ENCODE measurements at places on chromosomes 3 and 15. TPM values are rescaled to one million over a fixed set of nuclear protein-coding genes. Genes with fewer than 3 reads are reported as not detected.

DNA sequence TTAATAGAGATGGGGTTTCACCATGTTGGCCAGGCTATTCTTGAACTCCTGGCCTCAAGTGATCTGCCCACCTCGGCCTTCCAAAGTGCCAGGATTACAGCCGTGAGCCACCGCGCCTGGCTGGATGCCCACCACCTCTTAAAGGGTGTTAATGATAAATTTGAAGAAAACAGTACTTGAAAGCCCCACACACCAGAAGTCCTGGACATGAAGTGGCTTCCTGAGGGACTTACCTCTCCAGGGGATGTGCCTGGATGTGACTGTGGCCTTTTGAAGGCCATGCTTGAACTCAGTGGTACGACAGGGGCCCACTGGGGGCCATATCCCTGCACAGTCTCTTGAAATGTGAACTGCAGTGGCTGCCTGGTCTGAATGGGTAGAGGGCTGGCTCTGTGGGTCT, 18.2 kb downstream of the IRAK2 start:
- no peak for DNase-seq

DNA sequence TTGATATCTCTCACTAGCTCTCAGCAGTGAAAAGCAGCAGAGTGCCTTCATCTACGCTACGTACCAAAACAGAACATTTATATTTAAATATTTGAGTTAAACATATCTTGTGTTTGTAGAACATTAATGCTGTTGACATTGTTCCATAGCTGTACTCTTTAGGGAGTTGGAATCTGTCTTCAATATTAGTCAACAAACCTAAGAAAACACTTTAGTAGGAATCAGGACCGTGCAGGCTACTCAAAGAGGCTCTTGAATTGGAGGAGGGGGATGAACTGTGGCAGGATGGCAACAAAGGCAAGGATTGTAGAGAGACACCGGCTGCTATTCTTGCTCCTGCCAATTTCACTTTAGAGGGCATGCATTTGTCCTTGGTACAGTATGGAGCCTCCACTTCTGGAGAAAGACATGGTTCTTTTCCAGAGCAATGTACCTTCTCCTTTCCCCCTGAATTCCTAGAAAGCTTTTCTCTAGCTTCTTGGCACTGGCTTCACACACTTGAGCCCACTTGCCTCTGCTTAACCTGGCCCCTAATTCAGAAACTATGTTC, 265.9 kb downstream of the CD47 start:
- DNase-seq = no peak

- no peak for DNase-seq
Observed at GRCh38 chr3:166955201-166955939, 424.7 kb downstream of the ZBBX start.

DNA sequence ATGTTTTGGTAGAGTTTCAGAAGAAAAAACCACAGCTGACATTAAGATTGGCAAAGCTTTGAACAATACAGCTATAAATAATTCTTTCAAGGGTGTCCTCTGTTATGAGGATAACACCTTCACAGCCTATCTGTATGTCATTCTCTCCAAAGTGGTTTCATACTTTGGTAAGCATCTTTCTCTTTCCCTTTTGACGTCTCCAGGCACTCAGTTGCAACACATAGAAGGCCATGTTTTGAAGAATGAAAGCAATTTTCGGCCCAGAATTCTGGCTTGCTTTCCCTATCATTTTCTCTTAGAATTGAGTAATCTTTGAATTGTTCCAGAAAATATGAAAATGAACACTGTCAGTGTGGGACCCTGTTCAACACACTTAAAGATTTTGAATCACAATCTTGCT, 200.0 kb upstream of the CBLB start:
- DNase-seq = no peak

KIF7 gene
- 2.1 TPM for total RNA-seq

DNA sequence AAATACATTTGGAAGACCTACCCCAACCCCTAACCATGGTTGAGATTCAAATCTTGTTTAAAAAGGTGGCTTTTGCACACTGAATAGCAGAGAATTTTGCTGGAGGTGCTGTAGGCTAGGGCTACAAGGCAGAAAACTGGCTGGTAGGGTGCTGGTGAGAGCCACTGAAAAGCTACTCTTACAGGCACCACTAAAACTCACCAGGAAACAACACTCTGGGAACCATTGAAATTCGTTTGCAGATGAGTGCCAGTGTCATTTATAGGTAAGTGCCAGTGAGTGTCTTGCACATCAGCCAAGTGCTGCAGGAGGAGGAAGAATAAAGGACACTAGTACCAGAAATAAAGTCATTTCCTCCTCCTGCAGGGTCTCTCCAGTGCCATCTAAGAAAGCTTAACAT, 610.2 kb downstream of the ZNF385D start:
- no peak for DNase-seq

GRCh38 chr3:109973733-109974132, 636.4 kb upstream of the DPPA4 start:
- no peak for DNase-seq

DNA sequence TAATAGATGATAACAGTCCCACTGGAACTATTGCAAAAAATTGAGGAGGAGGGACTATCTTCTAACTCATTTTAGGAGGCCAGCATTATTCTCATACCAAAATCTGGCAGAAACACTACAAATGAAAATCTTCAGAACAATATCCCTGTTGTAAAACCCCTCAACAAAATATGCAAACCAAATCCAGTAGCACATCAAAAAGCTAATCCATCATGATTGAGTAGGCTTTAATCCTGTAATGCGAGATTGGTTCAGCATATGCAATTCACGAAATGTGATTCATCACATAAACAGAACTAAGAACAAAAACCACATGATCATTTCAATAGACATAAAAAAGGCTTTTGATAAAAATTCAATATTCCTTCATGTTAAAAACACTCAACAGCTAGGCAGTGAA, 23.9 kb upstream of the PLSCR2 start:
- DNase-seq = no peak

GRCh38 chr3:124639406-124640237, 90.6 kb upstream of the UMPS start:
- DNase-seq = no peak

DNA sequence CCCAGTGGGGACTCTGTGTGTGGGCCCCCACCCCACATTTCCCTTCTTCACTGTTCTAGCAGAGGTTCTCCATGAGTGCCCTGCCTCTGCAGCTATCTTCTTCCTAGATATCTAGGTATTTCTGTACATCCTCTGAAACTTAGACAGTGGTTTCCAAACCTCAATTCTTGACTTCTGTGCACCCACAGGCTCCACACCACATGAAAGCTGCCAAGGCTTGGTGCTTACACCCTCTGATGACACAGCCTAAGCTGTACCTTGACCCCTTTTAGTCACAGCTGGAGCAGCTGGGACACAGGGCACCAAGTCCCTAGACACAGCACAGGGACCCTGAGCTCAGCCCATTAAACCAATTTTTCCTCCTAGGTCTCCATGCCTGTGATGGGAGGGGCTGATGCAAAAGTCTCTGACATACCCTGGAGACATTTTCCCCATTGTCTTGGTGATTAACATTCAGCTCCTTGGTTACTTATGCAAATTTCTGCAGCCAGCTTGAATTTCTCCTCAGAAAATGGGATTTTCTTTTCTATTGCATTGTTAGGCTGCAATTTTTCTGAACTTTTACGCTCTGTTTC, 304.5 kb downstream of the OTOL1 start:
- no peak for DNase-seq

DNA sequence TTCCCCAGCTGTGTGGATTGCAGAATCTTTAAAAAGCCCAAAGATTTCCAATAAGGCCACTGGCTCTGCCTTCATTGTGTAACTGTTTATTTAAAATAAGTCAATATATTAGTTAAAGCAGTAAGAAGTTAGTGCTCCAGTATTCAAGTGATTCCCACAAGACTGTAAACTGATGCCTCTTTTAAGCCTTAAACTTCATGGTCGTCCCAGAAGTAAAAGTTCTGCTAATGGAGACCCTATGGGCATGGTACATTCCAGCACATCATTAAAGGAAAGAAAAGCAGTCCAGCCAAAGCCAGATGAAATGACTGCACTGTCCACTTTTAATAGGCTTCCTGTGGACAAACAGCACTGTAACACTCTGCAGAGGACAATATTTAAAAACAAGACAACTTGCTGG, 512.6 kb downstream of the MECOM start:
- DNase-seq = no peak

RFX7 gene
- 15.7 TPM for total RNA-seq

GRCh38 chr3:13158871-13159270, 85.6 kb upstream of the IQSEC1 start:
- DNase-seq = no peak

GRCh38 chr3:53035825-53036619, 9.9 kb downstream of the SFMBT1 start:
- DNase-seq = no peak

- no peak for DNase-seq
Observed at GRCh38 chr15:79436037-79436780, 4.1 kb downstream of the MINAR1 start.

MYEF2 gene
- 21.3 TPM for total RNA-seq

DNA sequence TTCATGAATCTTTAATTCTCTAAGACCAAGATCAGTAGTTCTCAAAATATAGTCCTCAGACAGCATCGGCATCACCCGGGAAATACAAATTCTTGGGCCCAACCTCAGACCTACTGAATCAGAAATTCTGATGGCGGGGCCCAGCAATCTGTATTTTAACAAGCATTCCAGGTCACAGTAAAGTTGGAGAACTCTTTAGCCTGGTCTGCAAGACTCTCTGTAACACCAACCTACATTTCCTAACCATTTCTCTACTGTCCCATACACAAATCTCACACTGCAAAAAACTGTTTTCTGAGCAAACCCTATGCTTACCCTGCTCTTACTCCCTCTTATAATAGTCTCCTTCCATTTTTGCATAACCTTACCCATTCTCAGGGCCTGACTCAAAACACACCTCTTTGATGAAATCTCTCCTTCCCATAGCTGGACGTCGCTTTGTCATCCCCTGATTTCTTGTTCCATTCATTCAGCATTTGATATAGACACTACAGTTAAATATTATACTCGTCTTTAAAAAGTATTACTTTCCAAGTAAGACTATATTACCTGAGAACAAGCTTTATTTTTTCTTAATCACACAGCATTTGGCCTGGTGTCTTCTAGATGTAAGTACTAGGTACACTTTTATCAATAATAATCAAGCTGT, 83.3 kb upstream of the MYO5C start:
- no peak for DNase-seq

DNA sequence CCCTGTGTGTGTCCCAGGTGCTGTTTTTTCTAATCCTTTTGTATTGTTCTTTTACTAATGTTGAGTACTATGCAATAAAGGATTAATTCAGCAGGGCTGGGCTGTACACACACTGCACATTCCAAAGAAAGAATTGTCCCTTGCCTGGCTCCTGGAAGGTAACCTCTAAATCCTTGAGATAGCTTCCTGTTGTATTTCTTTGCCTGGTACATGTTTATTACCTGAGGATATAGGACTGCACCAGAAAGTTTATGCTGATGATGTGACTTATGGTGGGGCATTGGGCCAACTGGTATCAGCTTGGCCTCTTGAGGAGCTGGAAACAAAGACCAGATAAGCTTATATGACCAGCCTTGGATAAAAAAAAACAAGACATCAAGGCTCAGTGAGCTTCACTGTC, 26.6 kb upstream of the FAN1 start:
- DNase-seq = no peak

TIMP4 gene
- total RNA-seq = 6.9 TPM

PARL gene
- 44.8 TPM for total RNA-seq

FHIT gene
- 9.6 TPM for total RNA-seq

DNA sequence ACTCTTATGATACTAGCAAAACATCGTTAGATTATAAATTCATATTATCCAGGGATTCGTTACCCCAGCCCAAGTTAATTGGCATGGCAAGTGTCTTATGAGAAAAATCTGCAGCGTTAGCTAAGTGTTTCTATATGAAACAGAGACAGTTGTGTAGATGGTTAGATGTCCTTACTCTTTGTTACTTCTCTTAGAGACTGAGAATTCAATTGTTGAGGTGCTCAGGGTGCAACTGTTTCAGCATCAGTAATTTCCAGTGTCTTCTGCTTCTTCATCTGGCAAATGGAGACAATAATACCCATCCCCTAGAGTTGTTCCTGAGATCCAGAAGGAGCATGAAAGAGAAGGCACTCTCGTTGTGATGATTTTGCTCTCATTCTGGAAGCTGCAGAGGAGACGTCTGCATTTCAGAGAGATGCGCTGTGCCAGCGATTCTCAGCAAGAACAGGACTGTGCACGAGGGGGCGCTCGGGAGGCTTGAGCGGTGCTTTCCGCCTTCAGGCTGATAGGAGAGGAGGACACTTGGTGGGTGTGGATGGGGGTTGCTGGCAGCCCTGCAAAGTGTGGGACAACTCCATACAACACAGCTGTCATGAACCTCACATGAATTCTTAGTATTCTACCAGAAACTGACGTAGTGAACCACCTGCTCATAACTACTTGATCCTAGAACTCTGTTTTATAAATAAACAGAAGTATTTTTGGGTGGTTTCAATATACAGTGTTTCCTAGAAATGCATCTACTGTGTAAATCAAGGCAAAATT, 39.7 kb upstream of the SPSB4 start:
- DNase-seq = peak; percentile 88

GRCh38 chr3:59709702-59710553, 660.1 kb upstream of the CFAP20DC start:
- peak; percentile 80 for DNase-seq

GRCh38 chr3:64105816-64106215, 82.5 kb upstream of the PSMD6 start:
- DNase-seq = no peak

GRCh38 chr3:18729671-18730070, 304.5 kb upstream of the SATB1 start:
- DNase-seq = no peak

DNA sequence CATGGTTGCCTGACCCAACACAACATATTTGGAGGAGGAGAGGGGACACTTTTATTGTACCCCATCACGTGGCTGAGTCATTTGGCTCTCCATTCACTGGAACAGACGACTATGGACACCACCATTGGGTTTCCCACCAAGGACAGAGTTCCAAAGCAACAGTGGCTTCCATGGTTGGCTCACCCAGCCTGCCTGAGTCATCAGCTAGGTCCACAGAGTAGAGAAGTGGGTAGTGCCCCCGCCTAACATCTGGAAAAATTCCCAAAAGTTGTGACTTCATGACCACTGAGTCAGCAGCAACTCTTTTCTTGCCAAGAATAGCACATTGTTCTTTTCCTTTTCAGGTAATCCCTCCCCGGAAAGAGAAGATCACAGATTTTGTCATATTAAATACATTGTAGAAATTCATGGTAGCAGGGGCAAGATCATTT, 3.0 kb upstream of the PPP1R2 start:
- no peak for DNase-seq

ZNF860 gene
- total RNA-seq = 1.6 TPM

UBE2Q2 gene
- total RNA-seq = 29.6 TPM

GRCh38 chr3:122021811-122022401, at the start of gene ILDR1:
ILDR1 (minus strand) TSS chr3:122022247; CDS start chr3:122022077, 170 bp downstream.
- peak; percentile 87 for DNase-seq
